Breast epithelium (tissue), 4 donors: ENCODE measurements at places on chromosomes 1 and 21. TPM values are rescaled to one million over a fixed set of nuclear protein-coding genes. Genes with fewer than 3 reads are reported as not detected.
A peak's percentile ranks its signal among the peaks of the same experiment; 100 is the strongest.

DNA sequence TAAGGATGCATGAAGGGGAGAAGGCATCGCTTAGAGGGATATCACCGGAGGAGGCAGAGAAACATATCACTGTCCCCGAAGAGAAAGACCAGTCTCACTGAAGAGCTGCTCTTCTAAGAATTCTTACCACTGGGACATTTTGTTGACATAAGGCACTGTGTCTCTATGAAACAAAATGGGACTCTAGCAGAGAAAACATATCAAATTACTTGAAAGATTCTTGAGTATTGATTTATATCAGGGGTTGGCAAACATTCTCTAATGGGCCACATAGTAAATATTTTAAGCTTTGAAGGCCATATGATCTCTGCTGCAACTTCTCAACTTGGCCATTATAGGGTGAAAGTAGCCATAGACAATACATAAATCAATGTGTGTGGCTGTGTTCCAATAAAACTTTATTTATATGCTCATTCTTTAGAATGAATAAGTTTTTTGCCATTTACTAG lies 41.0 kb upstream of the GREM2 start:
- H3K27ac ChIP-seq = no peak overlapping the region
- no peaks in the 10 kb centered on the region for H3K4me1 ChIP-seq
- H3K4me3 ChIP-seq = no peak overlapping the region
- no peaks in the 10 kb centered on the region for H3K36me3 ChIP-seq

DNA sequence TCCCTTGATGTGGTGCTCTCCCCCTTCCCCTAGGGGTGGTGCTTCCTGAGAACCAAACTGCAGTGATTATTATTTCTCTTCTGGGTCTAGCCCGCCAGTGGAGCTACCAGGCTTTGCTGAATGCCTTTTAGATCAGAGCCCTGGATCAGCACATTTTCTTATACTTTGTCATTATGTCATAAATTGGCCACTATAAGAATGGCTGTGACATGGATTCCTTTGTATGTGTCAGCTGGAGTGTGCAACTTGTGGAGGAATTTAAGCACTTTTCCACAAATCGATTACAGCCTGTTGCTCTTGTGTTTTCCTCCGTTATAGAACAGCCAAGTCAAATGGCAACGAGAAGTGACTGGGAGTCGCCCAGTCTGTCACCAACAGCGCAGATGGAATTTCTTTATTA lies 273.3 kb downstream of the DUSP10 start:
- no peak overlapping the region for H3K4me3 ChIP-seq
- no peaks in the 10 kb centered on the region for H3K36me3 ChIP-seq
- H3K27ac ChIP-seq = no peak overlapping the region
- no peaks in the 10 kb centered on the region for H3K4me1 ChIP-seq
- no peak for DNase-seq

- H3K4me1 ChIP-seq = no peaks in the 10 kb centered on the region
- no peak overlapping the region for H3K4me3 ChIP-seq
- H3K36me3 ChIP-seq = no peaks in the 10 kb centered on the region
- no peak overlapping the region for H3K27ac ChIP-seq
Observed at GRCh38 chr1:145716641-145717345, 2.5 kb upstream of the CD160 start.

DNA sequence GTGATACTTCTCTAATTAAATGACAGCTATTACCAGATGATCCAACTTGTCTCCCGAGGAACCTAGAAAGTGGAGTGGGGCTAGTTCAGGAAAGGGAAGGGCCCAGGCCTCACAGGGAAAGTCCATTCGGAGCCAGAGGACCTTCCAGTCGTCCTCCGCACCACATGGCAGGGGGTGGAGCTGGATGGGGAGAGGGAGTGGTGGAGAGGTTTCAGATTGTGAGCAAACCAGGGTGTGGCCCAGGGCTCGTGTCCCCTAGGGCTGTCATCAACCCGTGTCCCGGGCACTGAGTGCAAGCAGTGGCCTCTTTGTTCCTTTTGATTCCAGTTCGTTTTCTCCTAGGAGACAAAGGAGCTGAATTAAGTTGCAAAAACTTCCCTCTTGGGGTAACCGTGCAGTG lies 114.9 kb downstream of the HUNK start:
- H3K27me3 ChIP-seq = no peaks in the 10 kb centered on the region
- no peaks in the 10 kb centered on the region for H3K36me3 ChIP-seq
- H3K4me1 ChIP-seq = no peaks in the 10 kb centered on the region
- H3K27ac ChIP-seq = no peak overlapping the region
- no peak for DNase-seq

DNA sequence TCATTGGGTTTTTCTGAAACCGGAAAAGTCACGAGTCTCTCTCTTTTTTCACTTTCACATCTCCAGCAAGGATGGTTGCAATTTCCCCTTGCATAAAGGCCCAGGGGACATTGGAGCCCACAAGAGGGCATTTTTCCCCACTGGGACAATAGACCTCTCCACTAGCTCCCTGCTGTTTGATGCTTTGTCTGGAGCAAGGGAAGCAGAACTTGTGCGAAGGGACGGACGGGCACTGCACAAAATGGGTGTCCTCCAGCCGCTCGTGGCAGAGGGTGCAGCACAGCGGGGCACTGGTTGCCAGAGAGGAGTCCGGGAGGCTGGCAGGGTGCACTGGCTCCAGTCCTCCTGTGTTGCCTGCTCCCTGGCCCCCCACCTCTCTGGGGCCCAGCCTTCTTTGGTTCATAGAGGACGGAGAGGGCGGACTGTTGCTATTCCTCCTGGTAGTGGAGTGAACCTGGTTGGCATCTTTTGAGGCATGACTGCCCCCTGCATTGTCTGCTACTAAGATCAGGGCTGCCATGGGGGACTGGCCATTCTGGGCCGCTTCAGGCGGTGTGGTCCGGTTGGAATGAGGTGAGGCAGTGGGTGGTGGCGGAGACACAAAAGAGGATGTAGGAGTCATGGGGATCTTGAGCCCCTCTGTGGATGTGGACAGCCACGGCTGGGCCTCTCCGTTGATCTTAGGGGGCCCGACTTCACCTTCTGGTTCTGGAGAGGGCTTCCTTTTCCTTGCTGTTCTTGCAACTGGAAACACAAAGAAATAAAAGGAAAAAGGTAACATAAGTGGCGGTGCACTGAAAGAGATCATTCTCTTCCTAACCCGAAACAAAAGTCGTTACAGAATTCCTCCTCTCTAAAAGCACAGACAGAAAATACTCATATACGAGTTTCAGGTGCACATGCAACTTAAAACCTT lies 2.6 kb downstream of the IRF2BP2 start:
- peaks cover 7% of the 10 kb centered on the region for H3K4me1 ChIP-seq
- H3K27me3 ChIP-seq = no peaks in the 10 kb centered on the region
- peak overlapping the region; percentile 99 for H3K27ac ChIP-seq
- peaks cover 5% of the 10 kb centered on the region for H3K36me3 ChIP-seq
- no peak for DNase-seq
- peak overlapping the region; percentile 77 for H3K4me3 ChIP-seq

GRCh38 chr21:41801321-41802197 lies 34.7 kb upstream of the RIPK4 start:
- no peaks in the 10 kb centered on the region for H3K36me3 ChIP-seq
- H3K27ac ChIP-seq = peak overlapping the region; percentile 69
- peaks cover 10% of the 10 kb centered on the region for H3K4me1 ChIP-seq
- H3K27me3 ChIP-seq = no peaks in the 10 kb centered on the region
- no peak overlapping the region for H3K4me3 ChIP-seq

DNA sequence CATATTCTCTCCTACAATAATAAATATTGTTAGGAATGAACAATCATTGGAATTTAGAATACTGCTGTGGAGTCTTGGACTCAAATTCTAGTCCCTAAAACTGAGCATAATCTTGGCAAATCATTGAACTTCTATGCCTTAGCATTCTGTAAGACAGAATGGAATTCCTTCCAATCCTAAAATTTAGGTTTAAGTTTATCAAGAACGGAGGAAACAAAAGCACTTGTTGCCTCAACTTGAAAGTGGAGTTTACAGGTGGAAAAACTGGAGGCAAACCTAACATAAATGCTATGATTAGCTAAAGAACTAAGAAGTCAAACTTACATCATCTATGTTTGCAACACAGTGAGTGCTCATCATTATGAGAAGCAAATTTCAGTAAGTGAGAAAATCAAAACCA lies 55.7 kb downstream of the BCL9 start:
- peaks cover 4% of the 10 kb centered on the region for H3K4me1 ChIP-seq
- no peak overlapping the region for H3K4me3 ChIP-seq
- no peaks in the 10 kb centered on the region for H3K27me3 ChIP-seq
- H3K36me3 ChIP-seq = no peaks in the 10 kb centered on the region

GRCh38 chr21:44694776-44695175 lies 2.2 kb upstream of the KRTAP10-12 start:
- no peak overlapping the region for H3K4me3 ChIP-seq
- H3K36me3 ChIP-seq = no peaks in the 10 kb centered on the region
- no peak for DNase-seq

DNA sequence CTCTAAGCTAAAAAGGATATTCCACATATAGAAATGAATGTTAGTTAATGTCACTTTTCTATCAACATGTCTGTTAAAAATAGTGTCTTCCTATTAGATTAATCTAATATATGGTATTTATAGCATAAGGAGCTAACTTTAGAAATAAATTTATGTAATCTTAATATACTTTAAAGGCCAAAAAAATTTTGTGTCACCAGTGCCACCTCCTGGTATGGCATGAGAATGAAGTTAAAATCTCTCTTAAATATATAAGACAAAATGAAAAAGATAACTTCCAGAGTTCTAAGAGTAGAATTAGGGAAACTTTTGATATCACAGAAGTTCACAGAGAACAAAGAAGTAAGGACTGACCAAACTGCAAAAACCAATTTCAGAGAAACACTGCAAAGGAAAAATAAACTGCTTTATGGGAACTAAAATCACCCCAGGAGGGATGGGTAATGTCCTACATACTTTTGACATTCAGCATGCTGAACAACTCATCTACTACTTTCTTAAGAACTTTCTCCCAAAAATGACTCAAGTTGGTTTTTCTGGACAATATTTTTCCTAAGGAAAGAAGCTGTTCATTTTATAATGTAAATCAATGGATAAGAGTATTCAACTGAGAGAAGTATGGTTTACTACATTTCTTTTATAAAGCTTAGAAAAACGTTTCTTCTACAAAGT lies 82.8 kb downstream of the TRIM33 start:
- no peaks in the 10 kb centered on the region for H3K36me3 ChIP-seq
- no peak for DNase-seq
- no peak overlapping the region for H3K27ac ChIP-seq
- no peaks in the 10 kb centered on the region for H3K27me3 ChIP-seq
- H3K4me1 ChIP-seq = no peaks in the 10 kb centered on the region

- H3K36me3 ChIP-seq = peaks cover 20% of the 10 kb centered on the region
- no peak overlapping the region for H3K27ac ChIP-seq
- DNase-seq = no peak
Observed at GRCh38 chr1:151408891-151409290, 9.5 kb downstream of the PSMB4 start.

DNA sequence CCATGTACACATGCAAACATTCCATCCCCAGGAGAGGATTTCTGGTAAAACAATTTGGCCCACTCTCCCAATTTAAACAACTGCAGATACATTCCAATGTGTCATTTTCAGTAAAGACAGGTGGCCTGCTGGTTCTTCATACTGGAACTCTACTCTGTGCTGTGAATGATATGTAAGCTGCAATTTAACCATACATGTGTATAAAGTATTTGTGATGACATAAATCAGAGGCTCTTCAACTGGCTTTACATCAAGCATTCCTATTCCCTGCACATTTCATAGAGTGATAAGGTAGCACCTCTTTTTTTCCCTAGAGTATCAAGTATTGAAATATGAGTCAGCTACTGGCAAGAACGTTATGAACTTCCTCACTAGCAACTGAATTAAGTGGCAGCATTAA lies 649.5 kb upstream of the ADGRL2 start:
- no peaks in the 10 kb centered on the region for H3K36me3 ChIP-seq
- no peaks in the 10 kb centered on the region for H3K4me1 ChIP-seq
- no peak overlapping the region for H3K4me3 ChIP-seq

DNA sequence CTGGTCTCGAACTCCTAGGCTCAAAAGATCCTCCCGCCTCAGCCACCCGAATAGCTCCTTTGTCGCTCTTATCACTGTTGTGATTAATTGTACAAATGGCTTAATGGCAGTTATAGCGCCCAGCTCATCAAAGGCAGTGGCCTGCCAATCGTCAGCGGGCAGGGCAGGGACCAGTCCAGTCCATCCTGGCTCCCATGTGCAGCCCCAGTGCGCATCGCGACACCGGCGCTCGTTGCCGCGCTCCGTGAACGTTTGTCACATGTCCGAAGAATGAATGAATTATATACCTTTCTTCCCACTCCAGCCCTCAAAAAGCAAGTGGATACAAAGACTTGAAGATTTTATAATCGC lies 18.4 kb downstream of the MTX1 start:
- H3K4me3 ChIP-seq = peak overlapping the region; percentile 65
- no peaks in the 10 kb centered on the region for H3K27me3 ChIP-seq
- H3K27ac ChIP-seq = peak overlapping the region; percentile 88
- no peaks in the 10 kb centered on the region for H3K4me1 ChIP-seq
- DNase-seq = peak; percentile 42
- H3K36me3 ChIP-seq = no peaks in the 10 kb centered on the region

- no peaks in the 10 kb centered on the region for H3K4me1 ChIP-seq
- DNase-seq = no peak
- no peaks in the 10 kb centered on the region for H3K27me3 ChIP-seq
Observed at GRCh38 chr1:169261884-169262283, 105.7 kb downstream of the NME7 start.

- no peak for DNase-seq
- no peaks in the 10 kb centered on the region for H3K27me3 ChIP-seq
- H3K4me1 ChIP-seq = no peaks in the 10 kb centered on the region
Observed at GRCh38 chr21:41733951-41734689, 32.7 kb downstream of the RIPK4 start.

DNA sequence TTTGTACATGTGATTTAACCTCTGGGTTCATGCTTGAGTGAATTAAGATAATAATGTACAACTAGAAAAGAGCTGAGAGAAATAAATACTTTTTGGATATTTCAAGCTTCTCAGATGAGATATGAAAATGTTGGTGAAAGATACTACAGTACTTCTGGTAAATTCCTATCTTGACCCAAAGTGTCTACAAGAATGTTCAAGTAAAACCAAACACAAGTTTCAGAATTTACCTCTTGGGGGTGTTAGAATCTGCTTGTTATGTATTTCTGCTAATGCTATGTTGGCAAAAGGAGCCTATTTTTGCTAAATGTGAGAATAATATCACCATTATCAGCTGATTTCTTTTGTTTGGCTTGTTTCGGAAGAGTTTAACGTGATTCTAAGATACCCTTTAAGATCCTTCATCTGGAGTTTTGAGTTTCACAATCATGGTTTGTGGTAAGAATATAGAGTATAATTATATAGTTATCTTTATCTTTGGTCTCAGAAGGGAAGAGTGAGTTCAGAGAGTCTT lies 388.5 kb downstream of the LMO4 start:
- no peaks in the 10 kb centered on the region for H3K27me3 ChIP-seq
- no peak overlapping the region for H3K4me3 ChIP-seq
- H3K4me1 ChIP-seq = peaks cover 4% of the 10 kb centered on the region
- no peak for DNase-seq

Gene FAM72B
- total RNA-seq = not detected

Gene POU3F1
- not detected for total RNA-seq

Gene OR2T11
- not detected for total RNA-seq

Gene TCHH
- total RNA-seq = under 0.01 TPM

Gene PLEKHM2
- total RNA-seq = 29.7 TPM
